ENCODE measurements at places on chromosomes 1 and 21. TPM values are rescaled to one million over a fixed set of nuclear protein-coding genes. Genes with fewer than 3 reads are reported as not detected.

DNA sequence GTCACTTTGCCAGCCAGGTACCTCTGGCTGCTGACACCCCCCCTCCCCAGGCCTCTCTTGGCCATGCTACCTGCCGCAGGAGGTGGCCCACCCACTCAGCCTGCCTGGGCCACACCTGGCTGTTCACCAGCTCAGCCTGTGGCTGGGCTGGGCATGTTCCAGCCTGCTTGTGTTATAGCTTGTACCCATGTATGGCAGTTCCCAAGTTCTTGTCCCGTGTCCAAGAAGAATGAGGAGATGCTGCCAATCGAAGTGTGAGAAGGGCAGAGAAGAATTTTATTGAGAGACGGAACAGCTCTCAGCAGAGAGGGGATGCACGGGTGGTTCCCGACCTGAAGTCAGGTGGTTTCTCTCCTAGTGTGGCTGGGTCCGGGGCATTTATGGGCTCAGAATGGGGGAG is 3.9 kb upstream of the MMEL1 start:
- DNase-seq, result no peak
- no peaks in the 10 kb centered on the region for H3K4me1 ChIP-seq
- H3K27ac ChIP-seq, result no peak overlapping the region

ASPM gene
- total RNA-seq, result 91.3 TPM

IFI44L gene
- 443 TPM for total RNA-seq

ICOSLG gene
- total RNA-seq, result 1.1 TPM

- H3K36me3 ChIP-seq, result peaks cover 3% of the 10 kb centered on the region
- H3K4me3 ChIP-seq, result no peak overlapping the region
- peaks cover 45% of the 10 kb centered on the region for H3K4me1 ChIP-seq
- peaks cover 4% of the 10 kb centered on the region for H3K27me3 ChIP-seq
These were observed 152.9 kb upstream of the EDN2 start for GRCh38 chr1:41637367-41637766.

ABCA4 gene
- total RNA-seq, result not detected

DNA sequence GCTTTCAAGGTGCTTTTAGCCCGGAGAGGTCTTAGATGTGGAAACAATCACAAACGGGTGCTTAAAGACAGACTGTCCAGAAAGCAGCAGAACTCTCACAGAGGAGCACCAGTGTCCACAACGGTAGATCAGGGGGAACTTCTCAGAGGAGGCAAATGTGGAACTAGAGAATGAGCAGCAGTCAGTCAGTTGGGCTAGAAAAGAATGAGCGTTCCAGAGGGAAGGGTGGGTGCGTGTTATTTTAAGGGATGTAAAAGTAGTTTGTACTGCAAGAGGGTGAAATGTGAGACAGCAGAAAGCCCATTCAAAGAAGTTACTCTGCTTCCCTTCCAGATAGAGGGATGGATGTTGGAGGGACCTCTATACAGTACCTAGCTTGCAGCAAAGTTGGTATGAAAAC is 30.9 kb downstream of the RGS5 start:
- H3K4me3 ChIP-seq, result no peak overlapping the region
- no peak for DNase-seq
- H3K36me3 ChIP-seq, result no peaks in the 10 kb centered on the region

MEGF6 gene
- total RNA-seq, result 11.2 TPM

GBP6 gene
- 0.19 TPM for total RNA-seq

OR10J1 gene
- not detected for total RNA-seq

DNA sequence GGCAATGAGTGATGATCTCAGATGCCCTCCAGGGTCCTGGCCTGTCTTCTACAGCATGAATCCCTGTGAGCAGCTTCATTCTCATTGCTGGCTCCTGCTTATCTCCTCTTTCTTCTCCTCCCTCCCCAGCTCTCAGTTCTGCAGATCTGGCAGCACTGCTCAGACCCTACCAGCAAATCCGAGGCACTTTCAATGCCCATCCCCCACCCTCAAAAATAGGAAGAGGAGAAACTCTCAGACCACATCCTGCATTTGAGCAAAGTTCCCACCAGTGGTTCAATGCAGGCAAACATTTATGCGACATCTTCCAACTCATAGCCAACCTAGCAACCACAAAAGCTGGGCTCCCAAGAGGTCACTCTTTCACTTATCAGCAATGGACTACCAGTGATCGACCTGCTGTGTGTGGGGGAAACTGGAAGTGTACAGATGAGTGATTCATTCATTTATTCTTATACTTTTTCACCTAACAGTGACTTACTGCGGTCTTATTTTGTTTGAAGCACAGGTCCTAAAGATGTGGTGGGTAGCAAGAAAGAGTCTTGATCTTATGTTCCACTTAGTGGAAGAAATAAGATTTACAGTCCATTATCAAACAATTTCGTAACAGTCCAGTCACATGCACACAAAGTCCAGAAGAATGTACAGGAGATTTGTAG is 5.8 kb upstream of the CHI3L2 start:
- no peaks in the 10 kb centered on the region for H3K27me3 ChIP-seq
- H3K36me3 ChIP-seq, result peaks cover 6% of the 10 kb centered on the region
- peak overlapping the region; percentile 67 for H3K4me3 ChIP-seq
- H3K27ac ChIP-seq, result peak overlapping the region; percentile 89
- DNase-seq, result peak; percentile 89

- no peaks in the 10 kb centered on the region for H3K4me1 ChIP-seq
- no peaks in the 10 kb centered on the region for H3K27me3 ChIP-seq
- no peak overlapping the region for H3K27ac ChIP-seq
These were observed 414.5 kb downstream of the ADGRL2 start for GRCh38 chr1:82215056-82215852.

- no peaks in the 10 kb centered on the region for H3K36me3 ChIP-seq
- no peaks in the 10 kb centered on the region for H3K4me1 ChIP-seq
- no peaks in the 10 kb centered on the region for H3K27me3 ChIP-seq
- no peak overlapping the region for H3K4me3 ChIP-seq
- DNase-seq, result no peak
These were observed 49.7 kb upstream of the HMGB4 start for GRCh38 chr1:33814166-33814565.

GRCh38 chr1:78892260-78892840 is 114.2 kb downstream of the ADGRL4 start:
- no peaks in the 10 kb centered on the region for H3K4me1 ChIP-seq
- H3K4me3 ChIP-seq, result no peak overlapping the region
- no peaks in the 10 kb centered on the region for H3K36me3 ChIP-seq
- H3K27ac ChIP-seq, result no peak overlapping the region
- DNase-seq, result no peak

DNA sequence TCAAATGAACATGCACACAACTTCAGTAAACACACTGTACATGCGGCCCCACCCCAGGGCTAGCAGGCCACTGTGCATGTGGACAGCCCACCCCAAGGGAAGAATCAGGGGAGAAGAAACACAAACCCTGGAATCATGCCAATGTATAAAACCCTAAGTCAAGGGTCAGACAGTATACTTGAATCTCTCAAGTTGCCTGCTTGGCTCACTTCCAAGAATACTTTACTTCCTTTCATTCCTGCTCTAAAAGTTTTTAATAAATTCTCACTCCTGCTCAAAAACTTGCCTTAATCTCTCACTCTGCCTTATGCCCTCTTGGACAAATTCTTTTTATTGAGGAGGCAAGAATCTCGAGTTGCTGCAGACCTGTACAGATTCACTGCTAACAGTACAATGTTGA is 231.2 kb upstream of the CACYBP start:
- H3K4me1 ChIP-seq, result peaks cover 4% of the 10 kb centered on the region
- no peak overlapping the region for H3K27ac ChIP-seq
- no peak for DNase-seq
- H3K36me3 ChIP-seq, result no peaks in the 10 kb centered on the region

DNA sequence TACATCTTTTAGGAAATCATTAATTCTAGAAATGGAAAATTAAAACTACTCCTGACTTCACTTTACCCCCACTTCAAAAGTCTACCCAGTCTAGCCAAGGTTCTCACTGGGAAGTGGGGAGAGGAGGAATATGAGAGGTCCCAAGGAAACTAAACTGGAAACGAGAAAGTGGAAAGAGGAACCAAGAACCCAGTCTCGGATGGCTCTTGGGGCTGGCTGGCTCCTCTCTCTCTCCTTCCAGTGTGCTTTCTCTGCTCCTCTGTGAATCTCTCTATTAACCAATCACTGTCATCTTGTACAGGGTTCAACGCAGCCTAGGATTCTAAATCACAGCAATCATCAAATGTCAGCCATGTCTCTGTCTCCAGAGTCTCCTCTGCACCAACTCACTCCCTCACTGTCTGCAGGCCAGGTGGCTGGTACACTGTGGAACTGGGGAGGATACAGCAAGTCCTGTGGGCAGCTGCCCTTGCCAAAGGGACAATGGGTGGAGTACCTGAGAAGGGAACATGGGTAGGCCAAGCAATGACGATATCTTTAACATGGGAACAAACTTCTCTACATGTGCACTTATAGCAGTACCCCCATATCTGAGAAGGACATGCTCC is 33.7 kb downstream of the GNB1 start:
- peaks cover 2% of the 10 kb centered on the region for H3K36me3 ChIP-seq
- no peak for DNase-seq
- H3K27me3 ChIP-seq, result no peaks in the 10 kb centered on the region
- H3K27ac ChIP-seq, result no peak overlapping the region
- no peak overlapping the region for H3K4me3 ChIP-seq

- no peaks in the 10 kb centered on the region for H3K36me3 ChIP-seq
- peaks cover 10% of the 10 kb centered on the region for H3K27me3 ChIP-seq
These were observed 37.6 kb upstream of the GORAB start for GRCh38 chr1:170494369-170494768.

- H3K27me3 ChIP-seq, result no peaks in the 10 kb centered on the region
- H3K27ac ChIP-seq, result no peak overlapping the region
- DNase-seq, result no peak
These were observed 115.9 kb downstream of the HUNK start for GRCh38 chr21:31988492-31989290.

GRCh38 chr1:202659974-202660373 is 50.3 kb downstream of the SYT2 start:
- no peak for DNase-seq
- no peaks in the 10 kb centered on the region for H3K36me3 ChIP-seq
- no peak overlapping the region for H3K4me3 ChIP-seq
- H3K4me1 ChIP-seq, result peaks cover 8% of the 10 kb centered on the region
- H3K27me3 ChIP-seq, result peaks cover 46% of the 10 kb centered on the region
- no peak overlapping the region for H3K27ac ChIP-seq

DNA sequence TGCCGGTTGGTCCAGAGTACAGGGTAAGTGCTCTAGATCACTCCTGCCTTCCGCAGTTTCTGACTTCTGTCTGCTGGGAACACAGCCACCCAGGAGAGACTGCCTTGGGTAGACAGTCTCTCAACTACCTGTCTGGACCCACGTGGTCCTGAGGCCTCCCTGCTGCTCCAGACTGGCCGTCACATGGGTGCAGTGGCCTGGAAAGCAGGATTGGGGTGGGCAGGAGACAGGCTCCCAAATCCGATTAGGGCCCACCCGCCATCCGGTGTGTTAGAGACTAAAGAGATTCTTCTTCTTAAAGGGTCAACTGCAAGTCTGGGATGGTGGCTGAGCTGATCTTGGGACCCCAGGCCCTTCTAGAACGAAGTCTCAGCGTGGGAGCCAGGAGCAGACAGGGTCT is 105.5 kb downstream of the EBNA1BP2 start:
- peaks cover 5% of the 10 kb centered on the region for H3K27me3 ChIP-seq
- no peak overlapping the region for H3K4me3 ChIP-seq
- H3K4me1 ChIP-seq, result peaks cover 11% of the 10 kb centered on the region
- no peak for DNase-seq

- H3K4me3 ChIP-seq, result no peak overlapping the region
- H3K27ac ChIP-seq, result no peak overlapping the region
- no peak for DNase-seq
- H3K4me1 ChIP-seq, result no peaks in the 10 kb centered on the region
- H3K36me3 ChIP-seq, result no peaks in the 10 kb centered on the region
- no peaks in the 10 kb centered on the region for H3K27me3 ChIP-seq
These were observed 1016.3 kb upstream of the NCAM2 start for GRCh38 chr21:19981938-19982337.

DNA sequence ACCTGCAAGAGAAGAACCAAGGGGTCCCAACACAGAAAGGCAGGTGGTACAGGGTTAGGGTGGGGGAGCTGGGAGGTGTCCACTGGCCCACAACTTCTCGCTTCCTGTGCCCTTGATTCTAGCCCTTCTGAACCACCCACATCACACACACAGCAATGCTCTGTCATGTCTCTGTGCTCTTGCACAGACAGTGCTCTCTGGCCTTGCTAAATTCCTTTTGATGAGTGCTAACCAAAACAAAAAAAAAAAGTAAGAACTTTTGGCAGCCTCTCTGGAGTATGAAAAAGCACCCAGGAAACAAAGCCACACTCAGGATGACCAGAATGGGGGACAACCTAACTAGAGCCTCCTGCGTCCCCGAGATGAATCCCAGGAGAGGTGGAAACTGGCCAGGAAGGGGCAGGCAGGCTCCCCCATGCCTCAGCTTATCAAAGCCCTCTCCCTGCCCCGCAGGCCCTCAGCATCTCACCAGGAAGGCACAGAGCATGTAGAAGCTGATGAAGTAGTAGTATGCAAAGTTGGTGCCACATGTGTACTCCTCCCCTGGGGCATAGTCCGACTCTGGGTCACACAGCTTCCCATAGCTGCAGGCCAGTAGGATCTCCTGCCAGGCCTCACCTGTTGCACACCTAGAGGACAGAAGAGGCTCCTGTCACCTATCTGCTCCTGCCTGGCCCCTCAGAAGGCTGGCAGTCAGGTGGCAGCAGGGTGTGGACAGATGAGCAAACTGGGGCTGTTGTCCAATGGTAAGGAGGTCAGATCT is 27.2 kb upstream of the KIF21B start:
- H3K36me3 ChIP-seq, result no peaks in the 10 kb centered on the region
- no peak for DNase-seq
- H3K4me3 ChIP-seq, result no peak overlapping the region
- no peak overlapping the region for H3K27ac ChIP-seq

DNA sequence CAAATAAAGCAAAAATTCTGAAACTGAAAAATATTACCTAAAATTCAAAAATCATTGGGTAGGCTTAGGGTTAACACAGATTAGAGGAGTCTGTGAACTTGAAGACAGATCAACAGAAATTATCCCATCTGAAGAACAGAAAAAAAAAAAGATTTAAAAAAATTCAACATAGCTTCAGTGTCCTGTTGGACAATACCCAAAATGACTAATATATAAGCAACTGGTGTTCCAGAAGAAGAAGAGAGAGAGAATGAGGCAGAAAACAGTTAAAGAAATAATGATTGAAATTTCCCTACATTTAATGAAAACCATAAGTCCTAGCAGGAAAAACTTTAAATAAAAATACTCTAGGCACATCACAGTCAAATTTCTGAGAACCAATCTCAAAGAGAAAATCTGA is 31.5 kb downstream of the TMCO1 start:
- no peak overlapping the region for H3K27ac ChIP-seq
- no peaks in the 10 kb centered on the region for H3K27me3 ChIP-seq
- H3K4me3 ChIP-seq, result no peak overlapping the region
- H3K36me3 ChIP-seq, result peaks cover 26% of the 10 kb centered on the region
- H3K4me1 ChIP-seq, result peaks cover 2% of the 10 kb centered on the region

- peak overlapping the region; percentile 60 for H3K4me3 ChIP-seq
- H3K4me1 ChIP-seq, result peaks cover 84% of the 10 kb centered on the region
- no peak for DNase-seq
These were observed 11.7 kb downstream of the TNFRSF1B start for GRCh38 chr1:12178511-12178910.

CRP gene
- not detected for total RNA-seq

KCNJ9 gene
- not detected for total RNA-seq

PEX19 gene
- 54.4 TPM for total RNA-seq

GRCh38 chr1:211676761-211677160 is 1.3 kb upstream of the NEK2 start:
- DNase-seq, result no peak
- peaks cover 18% of the 10 kb centered on the region for H3K36me3 ChIP-seq
- peak overlapping the region; percentile 23 for H3K4me3 ChIP-seq
- H3K27me3 ChIP-seq, result peaks cover 3% of the 10 kb centered on the region
